ENCODE measurements at places on chromosomes 6 and 20. TPM values are rescaled to one million over a fixed set of nuclear protein-coding genes. Genes with fewer than 3 reads are reported as not detected.

FAM217A gene
- total RNA-seq, result not detected

ADGRF5 gene
- total RNA-seq, result 0.07 TPM

BMP6 gene
- 0.17 TPM for total RNA-seq

TMC2 gene
- total RNA-seq, result not detected

PARD6B gene
- total RNA-seq, result 114 TPM

OTOR gene
- total RNA-seq, result not detected

PLN gene
- not detected for total RNA-seq

MPIG6B gene
- not detected for total RNA-seq

PPP1R3G gene
- 0.20 TPM for total RNA-seq

GRCh38 chr6:42128460-42129359, 13.7 kb downstream of the C6orf132 start:
- no peak overlapping the region for H3K4me3 ChIP-seq
- H3K27ac ChIP-seq, result no peak overlapping the region
- H3K4me1 ChIP-seq, result peaks cover 38% of the 10 kb centered on the region
- no peak for DNase-seq
- peaks cover 85% of the 10 kb centered on the region for H3K36me3 ChIP-seq

DNA sequence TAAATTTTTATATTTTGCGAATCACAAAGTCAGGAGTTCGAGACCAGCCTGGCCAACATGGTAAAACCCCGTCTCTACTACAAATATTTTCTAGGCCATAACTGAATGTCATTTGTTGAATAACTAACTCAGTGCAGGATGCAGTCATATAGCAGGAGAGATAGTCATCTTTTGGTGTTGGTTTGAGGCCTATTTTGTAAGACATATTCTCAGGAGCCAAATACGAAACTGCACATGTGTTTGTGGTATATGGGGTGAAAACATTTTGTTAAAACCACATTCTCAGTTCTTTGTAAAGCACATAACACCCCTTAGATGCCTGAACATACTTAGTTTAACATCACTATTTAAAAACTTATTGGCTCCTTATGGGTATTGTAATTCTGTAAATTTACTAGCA, 4.7 kb upstream of the ENPP5 start:
- no peaks in the 10 kb centered on the region for H3K4me1 ChIP-seq
- DNase-seq, result no peak
- no peak overlapping the region for H3K27ac ChIP-seq
- peaks cover 40% of the 10 kb centered on the region for H3K27me3 ChIP-seq

GRCh38 chr6:121748376-121748775, 312.9 kb downstream of the GJA1 start:
- H3K4me1 ChIP-seq, result no peaks in the 10 kb centered on the region
- H3K27me3 ChIP-seq, result no peaks in the 10 kb centered on the region
- H3K36me3 ChIP-seq, result no peaks in the 10 kb centered on the region
- no peak overlapping the region for H3K4me3 ChIP-seq

- H3K4me3 ChIP-seq, result no peak overlapping the region
- no peak overlapping the region for H3K27ac ChIP-seq
- no peaks in the 10 kb centered on the region for H3K4me1 ChIP-seq
- no peaks in the 10 kb centered on the region for H3K36me3 ChIP-seq
- H3K27me3 ChIP-seq, result no peaks in the 10 kb centered on the region
Observed at GRCh38 chr6:151475653-151476523, 17.9 kb upstream of the CCDC170 start.

DNA sequence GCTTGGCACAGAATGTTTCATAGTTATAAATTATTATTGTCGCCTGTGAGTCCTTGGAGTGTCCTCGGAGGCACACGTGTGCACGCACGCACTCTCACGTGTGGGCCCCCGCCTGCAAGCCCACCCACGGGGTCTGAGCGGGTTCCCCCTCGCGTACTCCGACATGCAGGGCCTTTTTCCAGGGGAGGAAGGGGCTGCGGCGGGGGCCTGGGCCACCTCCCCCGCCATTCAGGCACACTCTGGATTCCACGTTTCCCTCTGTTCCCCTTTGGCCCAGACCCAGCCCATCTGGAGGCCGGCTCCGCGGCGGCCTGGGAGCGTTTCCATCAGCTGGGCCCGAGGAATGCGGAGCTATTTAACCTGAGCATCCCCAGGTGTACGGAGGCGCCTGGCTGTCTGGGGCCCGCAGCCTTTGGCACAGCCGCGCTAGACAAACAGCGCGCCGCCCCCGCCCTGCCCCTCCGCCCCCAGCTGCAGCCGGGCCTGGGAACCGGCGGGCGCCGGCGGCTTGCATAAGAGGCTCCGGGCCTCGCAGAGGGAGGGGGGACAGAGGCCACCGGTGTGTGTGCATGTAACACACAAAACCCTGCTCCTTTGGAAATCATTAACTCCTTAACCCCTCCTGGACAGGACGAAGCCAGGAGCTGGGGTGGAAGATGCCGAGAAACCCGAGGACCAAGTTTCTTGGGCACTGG, 3.3 kb downstream of the ID1 start:
- peak overlapping the region; percentile 98 for H3K4me3 ChIP-seq
- H3K36me3 ChIP-seq, result peaks cover 92% of the 10 kb centered on the region
- DNase-seq, result peak; percentile 99
- H3K27ac ChIP-seq, result peak overlapping the region; percentile 96

DNA sequence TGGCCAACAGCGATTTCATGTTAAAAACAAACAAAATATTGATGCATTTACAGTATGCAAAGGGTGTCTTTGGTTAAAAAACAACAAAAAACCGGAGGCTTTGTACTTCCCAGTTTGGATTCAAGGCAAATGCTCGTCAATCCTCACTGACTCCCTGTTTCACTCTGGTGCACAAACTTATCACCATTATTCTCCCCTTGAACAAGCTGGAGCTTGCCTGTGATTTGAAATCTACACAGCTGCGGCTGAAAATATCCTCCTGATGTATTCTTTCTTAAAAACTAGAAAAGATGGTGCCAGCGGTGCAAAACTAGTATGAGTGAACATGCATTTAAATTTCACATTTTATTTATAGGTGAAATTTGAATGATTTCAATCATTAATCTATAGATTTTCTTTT, 3.3 kb downstream of the PERP start:
- peaks cover 21% of the 10 kb centered on the region for H3K4me1 ChIP-seq
- H3K27me3 ChIP-seq, result no peaks in the 10 kb centered on the region
- DNase-seq, result no peak

DNA sequence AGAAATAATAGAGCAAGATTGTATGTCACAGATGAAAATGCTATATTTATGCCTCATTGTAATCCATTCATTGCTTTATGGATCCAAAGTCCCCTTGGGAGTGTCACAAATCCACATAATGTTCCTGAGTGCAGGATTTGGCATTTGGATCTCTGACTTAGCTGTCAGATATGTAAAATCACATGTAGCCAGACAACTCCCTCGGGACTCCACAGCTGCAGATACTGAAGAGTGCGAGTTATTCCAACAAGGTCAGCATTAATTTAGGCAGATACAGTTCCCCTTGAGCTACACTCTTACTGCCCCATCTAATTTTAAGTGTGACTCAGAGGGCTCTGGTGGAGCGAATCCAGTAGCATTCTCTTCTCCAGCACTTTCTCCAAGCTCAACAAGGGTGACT, 433.2 kb downstream of the CD83 start:
- no peaks in the 10 kb centered on the region for H3K4me1 ChIP-seq
- no peak for DNase-seq
- H3K4me3 ChIP-seq, result no peak overlapping the region
- no peaks in the 10 kb centered on the region for H3K27me3 ChIP-seq

DNA sequence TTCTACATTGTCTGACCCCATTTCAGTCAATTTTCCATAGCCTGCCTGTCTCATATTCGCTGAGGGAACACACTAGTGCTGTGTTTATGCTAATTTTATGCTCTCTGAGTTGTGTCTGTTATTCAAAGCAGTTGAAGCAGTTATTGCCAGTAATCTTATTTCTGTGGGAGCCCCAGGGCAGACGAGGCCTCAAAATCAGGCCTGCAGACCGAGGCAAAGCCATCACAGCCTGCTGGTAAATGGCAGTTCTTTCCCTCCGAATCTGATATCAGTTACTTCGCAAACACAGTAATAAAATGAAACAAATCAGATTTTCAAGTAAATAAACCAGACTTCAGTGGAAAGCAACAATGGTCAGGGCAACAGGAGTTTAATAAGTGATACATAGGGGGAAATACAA, 508.4 kb downstream of the PKHD1 start:
- H3K4me3 ChIP-seq, result no peak overlapping the region
- no peaks in the 10 kb centered on the region for H3K4me1 ChIP-seq
- H3K27me3 ChIP-seq, result no peaks in the 10 kb centered on the region
- no peak overlapping the region for H3K27ac ChIP-seq

- no peaks in the 10 kb centered on the region for H3K36me3 ChIP-seq
- H3K27ac ChIP-seq, result no peak overlapping the region
- H3K4me1 ChIP-seq, result no peaks in the 10 kb centered on the region
- DNase-seq, result no peak
- H3K4me3 ChIP-seq, result no peak overlapping the region
Observed at GRCh38 chr6:142746524-142746923, 198.5 kb downstream of the HIVEP2 start.

GRCh38 chr6:138673346-138674014, 100.1 kb upstream of the CCDC28A start:
- no peaks in the 10 kb centered on the region for H3K36me3 ChIP-seq
- H3K27me3 ChIP-seq, result no peaks in the 10 kb centered on the region
- no peaks in the 10 kb centered on the region for H3K4me1 ChIP-seq
- H3K4me3 ChIP-seq, result no peak overlapping the region
- no peak for DNase-seq
- no peak overlapping the region for H3K27ac ChIP-seq

DNA sequence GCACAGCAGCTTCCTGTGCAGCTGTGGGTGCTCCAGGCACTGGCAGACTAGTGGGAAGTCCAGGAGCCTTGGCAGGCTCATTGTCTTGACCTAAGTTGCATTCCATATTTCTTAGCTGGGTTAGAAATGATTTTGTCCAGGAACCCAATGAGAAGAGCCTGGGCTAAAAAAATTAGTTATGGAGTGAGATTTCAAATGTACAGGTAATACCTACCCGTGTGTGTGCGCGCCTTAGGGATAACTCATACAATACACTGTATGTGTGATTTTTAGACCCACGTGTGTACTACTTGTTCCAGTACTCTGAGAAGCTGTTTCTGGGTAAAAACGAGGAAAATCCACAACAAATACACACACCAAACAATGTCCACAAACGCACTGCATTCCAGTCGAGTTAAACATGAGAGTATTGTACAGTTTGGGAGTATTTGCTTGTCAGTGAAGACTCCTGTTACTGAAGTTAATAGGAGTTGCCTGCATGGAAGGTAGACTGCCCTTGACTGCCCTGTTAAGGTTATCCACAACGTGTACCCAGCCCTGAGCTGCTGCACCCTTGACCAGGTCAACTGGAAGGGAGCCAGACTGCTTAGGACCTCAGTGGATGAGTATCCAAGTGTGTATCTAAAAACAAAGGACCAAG, 1.4 kb downstream of the PAQR8 start:
- peaks cover 46% of the 10 kb centered on the region for H3K4me1 ChIP-seq
- peak overlapping the region; percentile 95 for H3K27ac ChIP-seq
- DNase-seq, result no peak
- H3K36me3 ChIP-seq, result peaks cover 40% of the 10 kb centered on the region

- DNase-seq, result peak; percentile 17
- H3K4me1 ChIP-seq, result no peaks in the 10 kb centered on the region
- H3K4me3 ChIP-seq, result no peak overlapping the region
- H3K27me3 ChIP-seq, result no peaks in the 10 kb centered on the region
- no peaks in the 10 kb centered on the region for H3K36me3 ChIP-seq
Observed at GRCh38 chr6:161694995-161695394, 421.1 kb upstream of the AGPAT4 start.

GRCh38 chr20:12030470-12030869, 112.8 kb downstream of the BTBD3 start:
- peaks cover 13% of the 10 kb centered on the region for H3K27me3 ChIP-seq
- H3K36me3 ChIP-seq, result no peaks in the 10 kb centered on the region
- no peak overlapping the region for H3K4me3 ChIP-seq
- H3K4me1 ChIP-seq, result no peaks in the 10 kb centered on the region

GRCh38 chr6:163811317-163811716, 396.8 kb downstream of the QKI start:
- H3K4me1 ChIP-seq, result no peaks in the 10 kb centered on the region
- no peaks in the 10 kb centered on the region for H3K27me3 ChIP-seq
- no peaks in the 10 kb centered on the region for H3K36me3 ChIP-seq
- no peak for DNase-seq
- H3K4me3 ChIP-seq, result no peak overlapping the region
- H3K27ac ChIP-seq, result no peak overlapping the region

DNA sequence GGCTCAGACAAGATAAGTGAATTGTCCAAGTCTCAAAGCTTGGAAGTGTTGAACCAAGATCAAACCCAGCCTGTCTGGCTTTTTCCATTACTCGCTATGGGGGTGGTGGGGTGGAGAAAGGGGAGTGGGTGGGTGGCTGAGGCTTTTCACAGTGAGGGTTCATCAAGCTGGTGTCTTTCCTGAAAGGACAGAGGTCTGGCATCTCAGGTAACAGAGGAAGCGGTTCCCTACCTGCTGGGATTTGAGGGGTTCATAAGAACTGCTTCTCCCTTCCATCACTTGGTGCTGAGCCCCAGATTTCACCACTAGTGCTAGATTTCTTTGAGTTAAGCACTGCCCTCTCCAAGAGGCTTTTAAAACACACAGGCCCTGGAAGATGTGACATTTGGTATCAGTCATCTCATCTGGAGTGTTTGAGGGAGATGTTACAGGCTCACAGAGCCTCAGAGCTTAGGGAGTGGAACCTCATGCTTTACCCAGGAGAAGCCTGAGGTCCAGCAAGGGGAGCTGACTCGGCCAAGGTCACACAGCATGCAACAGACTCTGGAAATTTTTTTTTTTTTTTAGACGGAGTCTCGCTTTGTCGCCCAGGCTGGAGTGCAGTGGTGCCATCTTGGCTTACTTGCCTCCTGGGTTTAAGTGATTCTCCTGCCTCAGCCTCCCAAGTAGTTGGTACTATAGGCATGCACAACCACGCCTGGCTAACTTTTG, 6.0 kb upstream of the VEGFA start:
- peaks cover 44% of the 10 kb centered on the region for H3K4me1 ChIP-seq
- H3K27me3 ChIP-seq, result no peaks in the 10 kb centered on the region
- no peak overlapping the region for H3K27ac ChIP-seq
- H3K4me3 ChIP-seq, result no peak overlapping the region
- H3K36me3 ChIP-seq, result no peaks in the 10 kb centered on the region
- DNase-seq, result no peak

DNA sequence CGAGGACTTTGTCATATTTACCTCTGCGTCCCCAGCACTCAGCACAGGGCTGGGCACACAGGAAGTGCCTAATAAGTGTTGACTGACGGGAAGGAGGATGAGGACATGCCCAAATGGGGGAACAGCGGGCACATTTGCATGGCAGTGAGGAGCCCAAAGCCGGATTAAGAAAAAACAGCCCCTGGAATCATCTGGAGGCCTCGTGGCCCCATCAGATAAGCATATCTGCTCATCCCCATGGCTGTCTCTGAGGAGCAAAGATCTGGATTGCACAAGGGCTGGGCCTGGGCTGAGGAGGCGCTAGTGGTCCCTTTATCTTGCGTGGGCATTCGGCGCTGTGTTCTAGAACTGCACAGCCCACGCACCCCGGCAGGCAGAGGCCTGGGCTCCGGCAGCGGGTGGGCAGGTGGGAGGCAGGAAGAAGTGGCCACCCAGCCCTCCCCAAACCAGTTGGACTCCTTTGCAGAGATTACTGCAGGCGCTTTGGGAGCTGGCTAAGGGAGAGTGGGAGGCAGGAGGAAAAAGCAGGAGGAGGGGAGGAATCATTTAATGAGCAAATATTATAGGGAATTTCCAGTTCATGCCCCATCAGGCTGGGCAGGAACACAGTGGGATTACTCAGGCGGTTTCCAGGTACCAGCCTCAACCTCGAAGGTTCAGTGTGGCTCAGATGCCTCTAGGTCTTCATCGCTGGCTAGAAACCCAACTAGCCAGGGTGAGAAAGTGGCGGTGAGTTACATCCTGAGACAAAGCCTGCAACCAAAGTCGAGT, 108.1 kb downstream of the CEBPB start:
- peaks cover 54% of the 10 kb centered on the region for H3K4me1 ChIP-seq
- no peak for DNase-seq
- peaks cover 5% of the 10 kb centered on the region for H3K36me3 ChIP-seq
- H3K27ac ChIP-seq, result no peak overlapping the region
- H3K4me3 ChIP-seq, result no peak overlapping the region

Measured in Calu3 (cell line).